ENCODE measurements at places on chromosomes 5 and 9.

- no peak for DNase-seq
Observed at GRCh38 chr5:9335754-9336495, 209.9 kb downstream of the SEMA5A start.

- DNase-seq = no peak
Observed at GRCh38 chr5:36270876-36271575, 29.3 kb upstream of the NADK2 start.

GRCh38 chr5:36681711-36682110, 75.3 kb downstream of the SLC1A3 start:
- DNase-seq = no peak

- DNase-seq = no peak
Observed at GRCh38 chr5:34791761-34792244, 47.2 kb upstream of the TTC23L start.

DNA sequence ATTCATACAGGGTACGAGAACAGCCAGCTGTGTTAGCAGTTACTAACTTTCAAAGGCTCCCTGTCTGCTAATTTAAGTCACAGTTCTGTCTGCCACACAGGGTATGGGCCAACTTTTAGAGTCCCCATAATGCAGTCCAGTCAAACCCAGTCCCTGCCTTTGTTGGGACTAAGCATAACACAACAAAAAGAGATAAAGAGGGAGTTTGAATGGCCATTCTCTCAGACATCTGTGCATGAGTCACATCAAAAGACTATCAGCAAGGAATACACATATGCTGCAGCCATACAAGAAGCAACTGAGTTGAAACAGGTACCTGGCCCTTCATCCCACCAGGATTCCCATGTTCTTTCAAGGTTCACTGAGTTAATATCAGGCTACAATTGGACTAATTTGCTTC, 744.5 kb upstream of the C9orf72 start:
- DNase-seq = no peak

GRCh38 chr5:90570034-90570433, 11.4 kb downstream of the ADGRV1 start:
- DNase-seq = no peak

- DNase-seq = no peak
Observed at GRCh38 chr9:98865284-98865875, 57.9 kb downstream of the GALNT12 start.

DNA sequence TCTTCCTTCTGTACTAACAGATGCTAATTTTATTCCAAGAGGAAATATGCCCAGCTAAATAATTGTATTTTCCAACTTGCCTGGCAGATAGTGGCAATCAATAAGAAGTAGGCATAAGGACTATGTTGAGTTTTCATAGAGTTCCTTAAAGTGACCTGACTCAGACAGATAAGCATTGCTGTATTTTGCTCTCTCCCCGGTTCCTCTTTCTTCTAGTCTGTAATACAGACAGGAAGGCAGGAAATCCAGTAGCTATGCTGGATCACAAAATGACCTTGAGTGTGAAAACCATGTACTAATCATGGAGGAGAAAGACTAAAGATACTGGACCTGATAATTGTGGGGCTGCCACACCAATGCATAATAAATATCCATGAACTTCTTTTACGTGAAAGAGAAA, 701.7 kb downstream of the CETN3 start:
- no peak for DNase-seq

- DNase-seq = no peak
Observed at GRCh38 chr9:91159664-91160121, 202.0 kb downstream of the AUH start.

GRCh38 chr5:11293523-11293922, 532.5 kb upstream of the DAP start:
- no peak for DNase-seq

DNA sequence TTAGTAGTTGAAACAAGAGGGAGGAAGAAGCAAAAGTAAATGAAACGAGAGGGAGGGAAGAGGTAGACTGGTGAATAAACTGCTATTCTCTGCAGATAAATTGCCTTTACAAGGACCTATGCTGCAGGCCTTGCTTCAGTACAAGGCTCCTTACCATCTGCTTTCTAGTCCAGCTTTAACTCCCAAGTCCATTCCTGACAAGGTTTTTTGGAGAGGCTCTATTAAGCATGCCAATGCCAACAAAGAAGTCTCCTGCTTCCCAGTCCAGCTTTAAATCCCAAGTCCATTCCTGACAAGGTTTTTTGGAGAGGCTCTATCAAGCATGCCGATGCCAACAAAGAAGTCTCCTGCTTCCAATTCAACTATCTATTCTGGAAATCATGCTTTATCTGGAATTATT, 244.9 kb downstream of the GABRB2 start:
- no peak for DNase-seq

DNA sequence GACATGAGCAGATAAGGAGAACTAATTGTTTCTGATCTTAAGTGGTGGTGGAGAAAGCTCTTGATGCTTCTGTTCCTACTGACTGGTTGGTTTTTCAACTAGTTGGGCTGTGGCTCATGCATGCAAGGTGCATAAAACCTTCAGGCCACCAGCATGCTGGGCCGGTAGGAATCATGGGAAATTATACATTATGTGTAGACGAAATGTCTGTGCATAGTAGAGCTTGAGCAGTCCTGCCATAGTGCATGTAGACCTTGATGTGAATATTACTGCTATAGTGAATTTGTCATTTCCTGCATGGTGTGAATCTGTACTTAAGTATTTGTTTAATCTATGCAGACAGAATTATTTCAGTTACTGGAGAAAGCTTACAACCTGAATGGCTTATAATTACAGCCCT, 433.6 kb upstream of the ADAMTSL1 start:
- DNase-seq = no peak

GRCh38 chr9:134957945-134958227, 40.2 kb upstream of the FCN1 start:
- no peak for DNase-seq

DNA sequence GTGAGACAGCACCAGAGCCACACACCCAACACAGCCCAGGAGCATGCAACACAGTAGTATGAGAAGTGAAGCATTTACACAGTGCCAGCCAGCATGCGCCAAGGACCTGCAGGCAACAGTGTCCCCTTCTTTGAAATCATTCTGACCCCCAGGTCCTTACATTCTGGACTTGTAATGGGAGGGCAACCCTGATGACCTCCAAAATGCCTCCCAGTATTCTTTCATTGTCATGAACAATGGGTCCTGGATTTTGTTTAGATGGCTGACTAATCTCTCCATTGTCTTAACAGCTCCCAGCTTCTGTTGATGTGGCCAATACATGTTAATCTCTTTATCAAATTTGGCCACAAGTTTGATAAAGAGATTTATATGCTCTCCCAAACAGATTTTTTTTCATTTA, 417.1 kb downstream of the DMRTA1 start:
- no peak for DNase-seq
